ENCODE measurements at places on chromosomes 4 and X.

- peak; percentile 78 for DNase-seq
These were observed at the start of gene CFAP299 for GRCh38 chr4:80335554-80336358. TSS of gene CFAP299 (plus strand) at chr4:80335730.

DNA sequence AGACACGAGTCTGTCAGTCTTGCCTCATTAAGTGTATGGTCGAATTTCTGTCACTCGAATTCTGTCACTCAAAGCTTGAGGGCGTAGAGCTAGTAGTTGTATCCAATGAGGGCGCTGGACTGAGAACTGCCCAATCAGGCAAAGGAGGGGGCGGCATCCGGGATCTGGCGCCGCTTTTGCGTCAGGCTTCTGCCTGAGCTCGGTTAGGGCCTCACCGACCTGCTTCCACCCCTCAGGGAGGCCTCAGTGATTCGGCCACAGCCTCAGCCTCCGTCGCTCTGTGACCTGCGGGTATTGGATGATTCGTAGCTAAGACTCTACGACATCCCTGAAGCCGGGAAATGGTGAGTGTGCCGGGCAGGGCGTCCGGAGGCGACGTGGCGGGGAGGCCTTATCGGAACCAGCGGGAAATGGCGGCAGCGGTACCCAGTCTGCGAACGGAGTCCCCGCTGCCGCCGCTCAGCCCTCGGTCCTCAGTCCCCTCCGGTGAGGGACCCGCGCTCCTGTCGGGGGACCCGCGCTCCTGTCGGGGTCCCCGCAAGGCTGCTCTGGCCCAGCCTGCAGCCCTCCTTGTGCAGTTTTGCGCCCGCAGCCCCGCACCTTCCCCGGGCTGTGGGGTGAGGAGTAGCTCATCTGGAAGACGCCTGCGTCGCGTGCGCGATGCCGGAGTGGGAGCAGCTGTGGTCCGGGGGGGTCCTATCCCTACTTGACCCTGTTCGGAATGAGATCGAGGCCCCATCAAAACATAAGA, 88.3 kb downstream of the ZNF718 start:
- DNase-seq = no peak

GRCh38 chrX:43728002-43728401, 71.9 kb downstream of the MAOA start:
- no peak for DNase-seq

GRCh38 chr4:630656-631055, 5.3 kb downstream of the PDE6B start:
- DNase-seq = no peak

GRCh38 chrX:295136-295535, 14.0 kb downstream of the PLCXD1 start:
- no peak for DNase-seq

GRCh38 chrX:129360175-129360574, 163.1 kb downstream of the SMARCA1 start:
- peak; percentile 51 for DNase-seq

DNA sequence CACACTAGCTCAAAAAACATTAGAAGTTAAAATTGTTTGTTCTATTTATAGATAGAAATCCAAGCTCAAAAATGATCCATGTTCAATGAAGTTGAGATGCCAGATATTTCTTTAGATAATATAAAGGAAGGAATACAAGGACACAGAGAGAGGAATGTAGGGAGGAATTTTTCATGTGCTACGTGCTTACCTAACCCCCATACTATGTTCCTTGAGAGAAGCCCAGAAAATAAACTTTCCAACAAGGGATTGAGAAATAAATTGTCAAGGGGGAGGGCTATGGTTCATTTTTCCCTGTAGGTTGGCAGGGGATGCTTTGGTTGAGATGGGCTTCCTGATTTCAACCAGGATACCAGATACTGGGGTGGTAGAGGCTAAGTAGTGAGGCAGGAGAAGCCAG, 15.6 kb upstream of the ADH5 start:
- no peak for DNase-seq

DNA sequence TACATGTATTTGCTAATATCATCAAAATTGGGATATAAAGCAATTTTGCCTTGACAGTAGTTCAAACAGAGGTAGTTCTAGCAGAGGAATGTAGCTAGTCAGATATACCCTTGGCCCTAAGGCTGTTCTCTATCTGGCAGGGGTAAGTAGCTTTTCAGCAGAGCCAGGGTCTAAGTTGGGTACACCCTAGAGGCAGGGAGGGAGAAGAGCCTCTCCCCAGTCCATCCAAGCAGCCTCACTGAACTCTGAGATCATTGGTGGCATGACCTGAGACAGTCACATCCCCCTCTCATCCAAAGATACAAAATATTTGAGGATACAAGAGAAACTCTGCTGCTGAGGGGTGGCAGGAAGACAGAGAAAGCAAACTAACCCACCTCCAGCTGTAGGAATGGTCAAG, 343.7 kb downstream of the DHX15 start:
- no peak for DNase-seq

DNA sequence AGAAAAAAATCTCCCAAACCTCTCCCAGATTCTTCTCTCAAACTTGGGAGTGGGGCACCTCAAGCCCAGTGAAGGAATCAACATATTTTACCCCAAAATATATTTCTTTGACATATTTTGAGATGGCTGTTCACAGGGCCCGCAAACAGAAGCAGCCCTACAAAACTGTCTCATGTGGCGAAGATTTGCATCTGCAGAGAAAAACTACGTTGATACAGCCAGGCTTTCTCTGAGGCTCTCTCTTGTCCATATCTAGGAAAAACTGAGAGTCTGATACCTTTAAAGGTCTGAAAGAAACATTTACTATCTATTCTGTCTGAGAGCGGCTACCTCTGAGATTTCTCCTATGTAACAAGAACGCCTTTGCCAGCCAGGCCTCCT, 23.3 kb upstream of the TMSB4X start:
- no peak for DNase-seq

DNA sequence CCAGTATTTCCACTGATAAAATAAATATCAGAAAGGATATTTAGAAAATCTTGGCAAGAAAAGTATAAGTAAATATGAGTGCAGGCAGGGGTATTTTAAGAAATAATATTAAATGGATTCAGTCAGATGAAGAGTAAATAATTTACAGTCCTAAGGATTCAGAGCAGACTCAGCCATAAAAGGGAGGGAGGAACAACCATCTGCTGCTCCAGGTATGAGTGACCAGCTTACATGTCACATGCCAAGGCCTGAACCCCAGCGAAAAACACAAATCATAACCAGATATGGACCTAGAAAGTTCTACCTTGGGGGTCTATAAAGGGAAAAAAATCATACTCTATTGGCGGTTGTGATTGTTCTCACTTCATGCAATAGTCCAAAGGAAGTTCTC, 166.8 kb downstream of the COL4A6 start:
- peak; percentile 50 for DNase-seq

GRCh38 chr4:20544645-20545044, 155.6 kb upstream of the PACRGL start:
- peak; percentile 18 for DNase-seq

- DNase-seq = no peak
These were observed 5.0 kb downstream of the OPRPN start for GRCh38 chr4:70402762-70403161.

DNA sequence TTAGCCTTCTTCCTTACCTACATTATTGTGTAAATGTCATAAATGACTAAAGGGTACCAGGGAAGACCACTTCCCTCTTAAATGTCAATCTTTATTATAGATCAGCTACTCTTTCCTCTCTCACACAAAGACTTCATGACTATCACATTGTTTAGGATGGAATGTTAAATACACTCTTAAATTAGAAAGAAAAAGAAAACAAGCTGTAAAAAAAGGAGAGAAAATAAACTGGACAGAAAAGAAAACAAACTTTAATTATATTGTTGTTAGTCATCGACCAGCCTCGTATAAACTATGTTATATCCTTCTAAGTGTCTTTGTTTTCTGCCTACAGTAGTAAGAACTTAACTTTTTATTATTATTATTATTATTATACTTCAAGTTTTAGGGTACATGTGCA, 666.4 kb upstream of the NR3C2 start:
- DNase-seq = no peak

Data from NCI-H446 (cell line).